Stimulated activated CD4-positive, alpha-beta T cell treated with anti-CD3 and anti-CD28 coated beads, Interleukin-1b, Interleukin-23, amount 100 ng/mL, for 4 hours (primary cell): ENCODE measurements at places on chromosomes 1 and 21.

- no peak for DNase-seq
Measured at GRCh38 chr1:236112332-236112627, 30.1 kb upstream of the GPR137B start.

DNA sequence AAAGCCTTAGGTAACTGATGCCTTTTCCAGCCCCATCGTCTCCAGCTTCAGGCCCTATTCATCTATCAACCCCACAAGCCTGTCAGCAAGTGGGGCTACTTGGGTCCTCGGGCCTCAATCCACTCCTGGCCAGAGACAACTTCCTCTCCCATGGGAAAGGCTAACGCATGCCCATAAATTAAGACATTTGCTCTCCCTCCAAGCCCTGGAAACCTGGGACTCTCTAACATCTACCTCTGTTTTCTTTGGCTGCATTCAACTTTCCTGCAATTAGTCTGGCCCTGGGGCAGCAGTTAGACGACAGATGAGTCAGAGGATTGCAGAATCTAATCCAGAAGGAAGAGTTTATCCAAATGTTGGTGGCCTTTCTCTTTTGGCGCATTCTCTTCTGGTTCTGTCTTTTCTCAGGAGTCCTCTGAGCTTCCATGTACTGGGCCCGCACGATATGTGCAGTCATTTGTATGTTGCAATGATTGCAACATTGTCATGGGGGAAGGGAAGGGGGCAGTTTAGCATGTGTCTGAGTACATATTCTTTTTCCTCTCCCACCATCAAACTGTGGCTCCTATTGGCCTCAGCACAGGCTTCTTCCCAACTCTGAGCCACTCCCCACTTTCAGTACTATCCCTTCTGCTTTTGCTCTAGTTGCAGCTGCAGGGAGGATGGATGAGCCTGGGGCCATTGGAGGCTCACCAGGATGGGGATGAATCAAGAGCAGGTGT is 54.4 kb downstream of the NAV1 start:
- no peak for DNase-seq

DNA sequence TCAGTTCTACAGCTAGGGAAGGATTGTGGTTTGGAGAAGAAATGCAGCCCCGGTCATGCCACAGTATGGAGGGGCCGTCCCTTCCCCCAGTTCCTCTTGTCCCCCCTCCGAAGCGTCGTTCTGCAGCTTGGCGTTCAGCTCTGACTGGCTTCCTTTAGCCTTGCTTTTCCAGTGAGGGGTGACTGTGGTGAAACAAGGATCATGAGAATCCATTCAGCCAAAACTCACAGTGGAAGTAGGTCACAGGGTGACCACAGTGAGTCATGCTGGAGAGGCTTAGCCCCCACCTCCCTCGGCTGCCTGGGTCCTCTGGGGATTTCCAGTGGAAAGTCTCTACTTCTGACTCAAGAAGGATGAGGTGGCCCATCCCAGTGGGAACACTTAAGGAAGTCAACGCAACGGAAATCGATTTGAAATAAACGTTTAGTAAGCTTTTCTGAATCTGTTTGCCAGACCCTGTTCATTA is 37.3 kb upstream of the COL6A2 start:
- DNase-seq: no peak

DNA sequence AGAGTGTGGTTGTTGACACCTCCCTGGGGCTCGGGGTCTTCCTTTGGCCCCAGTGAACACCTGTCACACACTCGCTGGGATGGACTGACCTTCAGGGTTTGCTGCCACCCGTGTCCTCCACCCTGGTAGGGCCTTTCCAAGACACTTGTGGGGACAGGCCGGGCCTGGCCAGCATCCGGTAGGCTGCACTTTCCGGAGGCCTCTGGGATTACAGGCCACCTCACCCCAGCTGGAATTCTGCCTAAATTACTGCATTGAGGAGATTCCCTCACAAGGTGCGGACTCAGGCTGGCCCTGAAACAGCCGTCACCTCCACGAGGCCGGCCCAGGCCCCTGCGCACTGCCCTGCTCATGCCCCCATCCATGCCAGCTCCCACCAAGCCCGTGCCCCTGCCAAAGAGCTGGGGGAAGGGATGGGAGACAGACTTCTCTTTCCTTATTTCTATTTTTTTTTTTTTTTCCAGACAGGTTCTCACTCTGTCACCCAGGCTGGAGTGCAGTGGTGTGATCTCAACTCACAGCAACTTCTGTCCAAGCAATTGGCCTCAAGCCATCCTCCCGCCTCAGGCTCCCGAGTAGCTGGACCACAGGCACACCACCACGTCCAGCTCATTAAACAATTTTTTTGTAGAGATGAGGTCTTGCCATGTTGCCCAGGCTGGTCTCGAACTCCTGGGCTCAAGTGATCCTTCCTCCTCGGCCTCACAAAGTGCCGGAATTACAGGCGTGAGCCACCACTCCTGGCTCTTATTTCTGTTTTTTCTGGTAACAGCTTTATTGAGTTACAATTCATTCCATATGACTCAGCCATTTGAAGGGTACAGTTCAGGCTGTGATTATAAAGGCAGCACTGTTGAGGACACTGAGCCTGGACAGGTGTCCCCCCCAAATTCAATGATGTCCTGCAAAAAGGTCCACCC is 11.3 kb downstream of the CSTB start:
- DNase-seq: no peak
